Trophoblast cell (in vitro differentiated cells and primary cell): ENCODE measurements at places on chromosomes 6 and 20.
A peak's percentile ranks its signal among the peaks of the same experiment; 100 is the strongest.

- no peak for DNase-seq
These were observed 70.4 kb upstream of the XRN2 start for GRCh38 chr20:21232546-21233280.

GRCh38 chr6:134546962-134547645 is 229.2 kb upstream of the SGK1 start:
- no peak for DNase-seq

DNA sequence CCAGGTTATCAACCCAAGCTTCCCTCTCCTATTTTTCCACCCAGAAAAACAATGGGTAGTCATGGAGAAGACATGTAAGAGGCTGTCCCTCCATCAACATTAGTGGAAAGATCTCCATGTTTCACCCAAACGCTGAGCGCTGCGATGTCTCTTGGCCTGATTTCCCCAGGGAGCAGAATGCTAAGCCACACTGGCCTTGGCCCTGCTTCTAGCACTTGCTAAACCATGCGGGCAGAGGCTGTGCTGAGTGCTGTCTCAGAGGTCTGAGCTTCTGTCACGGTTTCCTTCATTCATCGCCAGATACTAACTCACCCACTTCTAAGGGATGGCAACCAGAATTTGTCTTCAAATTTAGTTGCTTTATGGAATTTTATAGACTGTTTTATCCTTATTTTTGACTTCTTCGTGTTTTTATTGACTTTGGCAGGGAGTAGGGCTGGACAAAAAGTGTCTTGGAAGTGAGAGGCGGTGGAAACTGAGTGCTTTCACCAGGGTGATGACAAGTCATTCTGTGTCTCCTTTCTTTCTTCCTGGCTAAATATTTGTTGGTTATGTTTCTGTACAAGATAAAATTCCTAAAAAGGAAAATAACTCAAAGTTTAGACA is 181.4 kb upstream of the UST start:
- DNase-seq, result no peak

- DNase-seq, result no peak
These were observed 64.5 kb upstream of the STX16 start for GRCh38 chr20:58586565-58587093.

DNA sequence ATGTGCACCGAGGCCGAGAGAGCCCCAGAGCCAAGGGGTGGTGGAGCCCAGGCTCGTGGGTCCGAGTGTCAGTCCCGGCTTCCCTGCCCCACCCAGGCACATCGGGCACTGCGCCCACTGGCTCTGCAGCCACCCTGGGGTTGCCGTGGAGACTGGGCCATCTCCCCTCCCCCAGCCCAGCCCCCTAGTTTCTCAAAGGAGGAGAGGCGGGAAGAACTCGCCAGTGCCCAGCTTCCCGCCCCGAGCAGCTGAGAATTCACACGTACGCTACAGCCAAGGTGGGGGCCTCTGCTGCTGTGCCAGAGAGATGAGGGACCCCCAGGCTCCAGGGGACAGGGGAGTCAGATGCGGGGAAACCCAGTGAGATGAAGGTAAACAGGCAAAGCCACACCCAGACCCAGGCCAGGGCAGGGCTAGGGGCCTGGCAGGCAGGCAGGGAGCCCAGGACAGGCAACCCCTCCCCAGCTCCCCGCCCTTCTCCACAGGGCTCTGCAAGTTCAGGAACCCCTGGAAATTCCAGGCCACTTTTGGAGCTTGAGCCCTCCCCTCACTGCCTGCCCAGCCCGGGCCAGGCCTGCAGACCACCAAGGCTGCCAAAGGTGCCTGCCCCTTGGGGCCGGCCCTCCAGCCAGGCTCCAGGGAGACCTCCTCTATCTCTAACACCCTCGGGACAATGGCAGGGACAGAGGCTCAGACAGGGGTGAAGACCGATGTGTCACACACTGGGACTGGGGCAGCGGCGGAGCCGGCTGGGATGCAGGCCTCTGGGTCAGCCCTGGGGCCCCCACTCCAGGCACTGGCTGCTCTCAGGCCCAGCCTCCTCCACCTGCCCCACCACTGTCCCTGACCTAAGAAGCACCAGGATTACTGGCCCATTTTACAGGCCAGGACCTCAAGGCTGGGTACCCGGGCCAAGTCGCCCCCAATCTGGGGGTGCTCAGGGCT is 6.0 kb downstream of the LAMA5 start:
- peak; percentile 65 for DNase-seq

DNA sequence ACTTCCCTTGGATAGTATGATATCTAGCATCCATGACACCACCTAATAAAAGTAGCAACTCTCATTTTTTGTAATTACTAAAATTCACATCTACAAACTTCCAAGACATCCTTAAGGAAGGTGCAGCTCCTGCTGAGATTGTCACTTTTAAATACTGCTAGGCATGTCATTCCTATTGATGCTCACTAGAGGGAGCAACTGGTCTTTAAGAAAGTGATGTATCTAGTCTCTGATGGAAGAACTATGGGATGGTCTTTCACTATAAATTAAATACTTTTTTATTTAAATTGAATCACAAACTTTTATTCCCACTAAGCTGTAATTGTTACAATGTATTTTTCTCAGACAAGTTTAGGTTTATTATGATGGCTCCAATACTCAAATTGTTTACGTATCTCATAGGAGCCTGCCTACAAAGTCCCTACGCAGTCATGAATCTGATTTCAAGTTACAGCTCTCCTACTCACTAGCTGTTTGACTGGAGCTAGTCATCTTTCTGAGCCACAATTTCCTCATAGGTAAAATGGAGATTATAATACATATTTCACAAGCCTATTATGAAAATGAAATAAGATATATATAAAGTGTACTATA is 8.1 kb upstream of the TSPYL1 start:
- DNase-seq, result peak; percentile 84

- peak; percentile 55 for DNase-seq
These were observed 145.1 kb upstream of the ZNF184 start for GRCh38 chr6:27617700-27618689.

GRCh38 chr6:137542713-137543112 is 48.5 kb upstream of the OLIG3 start:
- DNase-seq, result no peak

GRCh38 chr6:167410462-167410861 is 85.6 kb downstream of the TTLL2 start:
- DNase-seq, result no peak

DNA sequence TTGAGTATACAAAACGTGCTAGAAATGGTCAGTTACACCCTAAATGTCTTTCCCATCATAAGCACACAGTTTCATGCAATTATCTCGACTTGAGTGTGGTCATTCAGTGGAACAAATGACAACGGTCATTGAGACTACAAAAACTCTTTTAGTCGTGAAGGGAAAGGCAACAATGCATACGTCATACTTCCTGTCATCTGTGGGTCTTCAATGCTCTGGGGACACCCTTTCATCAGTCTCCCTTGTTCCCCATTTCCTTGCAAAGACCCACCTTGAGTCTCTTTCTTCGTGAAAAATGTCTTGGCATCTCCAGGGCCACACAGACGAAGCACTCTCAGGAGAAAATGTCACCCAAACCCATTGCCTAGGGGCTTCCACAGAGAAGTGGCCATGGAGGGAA is 238.5 kb downstream of the GMPR start:
- no peak for DNase-seq

DNA sequence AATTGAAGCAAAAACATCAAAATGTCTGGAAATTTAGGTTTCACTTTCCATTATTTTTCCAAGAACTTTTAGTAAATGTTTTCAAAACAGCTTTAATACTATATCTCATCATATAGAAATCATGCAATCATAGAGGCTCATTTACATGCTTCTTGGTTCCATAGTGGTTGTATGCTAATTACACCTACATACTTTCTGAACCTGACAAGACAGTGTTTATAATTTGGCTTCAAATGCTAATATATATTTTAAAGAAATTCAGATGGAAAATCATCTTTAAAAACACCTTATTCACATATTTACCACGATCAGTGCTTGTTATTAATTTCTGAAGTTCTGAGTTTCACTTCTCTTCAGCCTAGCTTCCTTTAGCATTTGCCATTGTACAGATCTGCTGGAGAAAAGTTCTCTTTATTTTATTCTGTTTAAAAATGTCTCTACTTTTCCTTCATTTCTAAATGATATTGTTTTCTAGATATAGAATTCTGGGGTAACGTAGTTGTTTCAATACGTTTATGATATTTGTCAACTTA is 89.9 kb downstream of the PLCB1 start:
- no peak for DNase-seq

- no peak for DNase-seq
These were observed 28.5 kb upstream of the ZNF831 start for GRCh38 chr20:59135093-59135492.

DNA sequence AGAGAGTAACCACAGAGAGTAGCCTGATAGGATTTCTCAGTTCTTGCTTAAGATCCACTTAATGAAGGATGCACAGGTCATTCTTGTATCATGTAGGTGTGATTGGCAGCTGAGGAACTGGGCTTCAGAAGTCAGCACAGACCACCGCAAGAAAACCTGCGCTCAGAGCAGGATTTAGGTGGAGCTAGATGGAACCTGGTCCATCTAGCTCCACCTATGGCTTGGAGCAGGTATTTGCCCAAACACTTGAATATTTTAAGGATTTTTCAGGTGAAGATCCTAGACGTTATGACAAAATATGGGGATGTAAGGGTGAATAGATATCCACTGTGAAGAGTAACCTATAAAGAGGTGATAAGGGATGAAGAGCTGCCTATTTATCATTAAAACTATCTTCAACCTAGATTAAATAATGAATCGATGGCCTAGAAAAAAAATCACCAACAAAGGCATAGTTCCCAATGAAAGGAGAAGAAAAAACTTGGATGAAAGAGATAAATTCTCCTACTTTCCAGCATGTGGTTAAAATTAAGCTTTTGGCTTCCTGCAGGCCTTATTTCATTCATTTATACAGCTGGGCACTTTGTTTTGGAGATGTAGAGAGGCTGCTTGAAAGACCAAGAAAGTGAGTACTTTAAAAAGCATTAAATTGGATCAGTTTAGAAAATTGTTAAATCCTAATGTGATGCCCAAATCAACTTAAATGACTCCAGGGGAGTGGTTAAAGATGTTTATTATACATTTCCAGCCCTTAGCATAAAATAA is 778.4 kb upstream of the GJE1 start:
- DNase-seq, result no peak

GRCh38 chr6:24064106-24064505 is 61.9 kb upstream of the NRSN1 start:
- peak; percentile 17 for DNase-seq

DNA sequence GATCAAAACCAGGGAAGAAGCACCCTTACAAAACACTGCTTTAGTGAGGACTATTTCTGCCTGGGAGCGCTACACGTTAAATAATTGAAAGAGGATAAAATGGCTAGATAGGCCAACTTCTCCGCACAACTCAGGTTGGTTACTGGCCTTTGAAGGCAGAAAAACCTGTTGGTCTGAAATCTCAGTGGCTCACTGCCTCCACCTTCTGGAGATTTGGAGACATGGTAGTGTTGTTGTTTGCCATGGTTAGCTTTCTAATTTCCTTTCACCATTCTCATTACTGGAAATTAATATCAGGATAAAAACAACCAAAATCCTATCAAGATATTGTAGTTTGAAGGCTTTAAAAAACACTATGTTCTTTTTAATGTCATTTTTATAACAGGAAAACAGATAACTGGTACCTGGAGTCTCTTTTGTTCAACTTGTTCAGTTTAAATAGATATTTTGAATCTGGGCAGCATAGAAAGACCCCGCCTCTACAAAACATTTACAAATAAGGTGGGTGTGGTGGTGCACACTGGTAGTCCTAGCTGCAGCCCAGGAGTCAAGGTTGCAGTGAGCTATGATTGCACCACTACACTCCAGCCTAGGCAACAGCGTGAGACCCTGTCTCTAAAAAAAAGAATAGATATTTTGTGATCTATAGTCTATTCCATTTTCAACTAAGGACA is 27.5 kb upstream of the BCLAF1 start:
- DNase-seq, result peak; percentile 64

DNA sequence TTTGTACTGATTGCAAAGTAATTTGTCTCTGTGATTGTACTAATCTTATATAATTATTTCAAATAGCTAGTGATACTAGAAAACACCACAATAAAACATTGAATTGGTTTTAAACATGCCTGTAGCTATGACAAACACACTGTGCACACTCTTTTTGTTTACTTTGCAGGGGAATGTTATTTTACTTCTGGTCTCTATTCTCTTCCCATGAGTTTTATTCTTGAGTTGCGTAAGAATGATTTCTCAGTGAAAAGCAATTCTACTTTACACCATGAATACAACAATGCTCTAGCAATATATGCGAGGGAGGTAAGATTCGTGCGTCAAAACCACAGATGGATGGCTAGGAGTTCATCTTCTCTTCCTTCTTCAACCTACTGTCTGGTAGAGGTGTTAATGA is 68.4 kb upstream of the PHACTR1 start:
- DNase-seq, result no peak

GRCh38 chr20:4635342-4635741 is 86.4 kb upstream of the PRND start:
- DNase-seq, result no peak

- no peak for DNase-seq
These were observed 257.4 kb downstream of the HTR1B start for GRCh38 chr6:77205936-77206335.

DNA sequence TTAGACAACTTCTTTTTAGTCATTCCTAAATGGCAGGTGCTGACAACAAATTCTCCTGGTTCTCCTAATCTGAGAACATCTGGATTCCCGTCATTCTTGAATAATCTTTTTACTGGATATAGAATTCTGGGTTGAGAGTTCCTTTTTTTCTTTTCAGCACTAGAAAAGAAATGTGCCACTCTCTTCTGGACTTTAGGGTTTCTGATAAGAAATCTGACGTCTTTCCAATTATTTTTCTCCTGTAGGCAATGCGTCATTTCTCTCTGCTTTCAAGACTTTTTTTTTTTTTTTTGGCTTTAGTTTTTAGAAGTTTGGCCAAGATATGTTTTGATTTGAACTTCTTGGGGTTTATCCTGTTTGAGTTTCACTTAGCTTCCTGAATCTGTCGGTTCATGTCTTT is 66.1 kb upstream of the RNF24 start:
- peak; percentile 94 for DNase-seq

DNA sequence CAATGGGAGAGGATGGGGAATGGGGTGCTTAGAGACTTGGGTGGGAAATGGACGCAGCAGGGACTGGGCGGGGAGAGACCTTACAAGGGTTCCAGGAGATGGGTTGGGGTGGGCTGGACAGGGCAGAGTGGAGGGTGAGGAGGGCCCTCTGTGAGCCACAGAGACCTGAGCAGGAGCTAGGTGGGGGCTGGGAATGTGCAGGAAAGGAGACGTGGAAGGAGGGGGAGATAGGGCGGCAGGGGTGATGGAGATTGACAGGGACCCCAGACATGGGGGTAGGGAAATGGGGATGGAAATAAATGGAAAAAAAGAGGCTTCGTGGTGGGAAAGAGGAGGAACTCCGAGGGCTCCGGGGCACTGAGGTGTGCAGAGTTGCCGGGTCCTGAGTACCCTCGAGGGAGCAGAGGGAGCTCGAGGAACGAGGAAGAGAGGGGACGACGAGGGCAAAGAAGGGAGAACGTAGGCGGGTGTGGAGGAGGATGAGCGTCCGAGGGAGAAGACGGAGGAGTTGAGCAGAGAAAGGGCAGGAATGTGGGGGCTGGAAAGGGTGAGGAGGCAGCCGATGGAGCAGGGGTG is 2.0 kb upstream of the CTCFL start:
- no peak for DNase-seq

- DNase-seq, result no peak
These were observed 1.7 kb upstream of the ADGRF5 start for GRCh38 chr6:46923476-46923875.
